ENCODE measurements at places on chromosomes 5 and 9. TPM values are rescaled to one million over a fixed set of nuclear protein-coding genes. Genes with fewer than 3 reads are reported as not detected.

GRCh38 chr5:160938532-160938931 is 86.5 kb upstream of the ATP10B start:
- no peaks in the 10 kb centered on the region for H3K36me3 ChIP-seq
- no peak overlapping the region for H3K27ac ChIP-seq
- no peaks in the 10 kb centered on the region for H3K4me1 ChIP-seq
- no peaks in the 10 kb centered on the region for H3K27me3 ChIP-seq
- H3K4me3 ChIP-seq, result no peak overlapping the region

GRCh38 chr9:35690614-35691333 is 1.0 kb upstream of the TPM2 start:
- peaks cover 19% of the 10 kb centered on the region for H3K36me3 ChIP-seq
- peak; percentile 71 for DNase-seq
- peaks cover 45% of the 10 kb centered on the region for H3K4me1 ChIP-seq
- H3K4me3 ChIP-seq, result peak overlapping the region; percentile 74
- peak overlapping the region; percentile 97 for H3K27ac ChIP-seq
- no peaks in the 10 kb centered on the region for H3K27me3 ChIP-seq

DNA sequence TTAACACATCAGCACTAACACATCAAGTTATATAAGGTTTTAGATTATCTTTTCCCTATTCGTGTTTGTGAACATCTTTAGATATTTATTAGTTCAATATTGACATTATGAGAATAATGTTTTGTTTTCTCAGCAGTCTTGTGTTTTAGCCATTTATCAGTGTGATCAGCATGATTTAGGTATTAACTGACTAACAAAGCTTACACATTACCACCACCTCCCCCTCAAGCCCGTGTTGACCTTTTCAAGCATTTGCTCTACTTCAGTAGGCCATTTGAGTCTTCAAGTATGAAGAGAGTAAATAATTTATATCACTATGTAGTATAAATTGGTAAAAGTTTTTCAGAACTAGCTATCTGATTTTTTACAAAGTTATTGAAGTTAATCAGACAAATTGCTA is 6.9 kb downstream of the PBX3 start:
- no peaks in the 10 kb centered on the region for H3K4me1 ChIP-seq
- H3K27ac ChIP-seq, result no peak overlapping the region
- no peak overlapping the region for H3K4me3 ChIP-seq
- no peaks in the 10 kb centered on the region for H3K27me3 ChIP-seq
- H3K36me3 ChIP-seq, result no peaks in the 10 kb centered on the region
- DNase-seq, result no peak

The TAF1L gene
- total RNA-seq, result not detected

The CDH12 gene
- not detected for total RNA-seq

DNA sequence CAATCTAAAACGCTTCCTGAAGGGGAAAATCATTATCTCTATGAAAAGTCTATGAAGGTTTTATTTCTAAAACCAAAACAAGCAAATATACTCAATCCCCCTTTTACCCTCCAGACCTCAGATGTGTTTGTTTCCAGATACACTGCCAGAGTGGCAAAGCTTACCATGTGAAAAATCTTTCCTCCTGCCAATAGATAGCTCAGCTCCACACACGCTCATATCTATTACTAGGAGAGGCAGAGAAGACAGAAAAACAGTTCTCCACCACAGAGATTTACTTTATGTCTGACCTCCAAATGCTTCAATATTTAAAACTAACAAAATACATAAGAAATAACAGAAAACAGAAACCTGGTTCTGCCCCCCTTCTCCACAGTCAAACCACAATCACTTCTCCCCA is 7.0 kb downstream of the IRX2 start:
- no peak overlapping the region for H3K27ac ChIP-seq
- H3K4me3 ChIP-seq, result no peak overlapping the region
- H3K36me3 ChIP-seq, result no peaks in the 10 kb centered on the region

- H3K36me3 ChIP-seq, result no peaks in the 10 kb centered on the region
- H3K27ac ChIP-seq, result peak overlapping the region; percentile 49
- peaks cover 46% of the 10 kb centered on the region for H3K4me1 ChIP-seq
- no peak for DNase-seq
These were observed 86.9 kb downstream of the GNAQ start for GRCh38 chr9:77944556-77945243.

The PCDHGA9 gene
- 5.2 TPM for total RNA-seq

DNA sequence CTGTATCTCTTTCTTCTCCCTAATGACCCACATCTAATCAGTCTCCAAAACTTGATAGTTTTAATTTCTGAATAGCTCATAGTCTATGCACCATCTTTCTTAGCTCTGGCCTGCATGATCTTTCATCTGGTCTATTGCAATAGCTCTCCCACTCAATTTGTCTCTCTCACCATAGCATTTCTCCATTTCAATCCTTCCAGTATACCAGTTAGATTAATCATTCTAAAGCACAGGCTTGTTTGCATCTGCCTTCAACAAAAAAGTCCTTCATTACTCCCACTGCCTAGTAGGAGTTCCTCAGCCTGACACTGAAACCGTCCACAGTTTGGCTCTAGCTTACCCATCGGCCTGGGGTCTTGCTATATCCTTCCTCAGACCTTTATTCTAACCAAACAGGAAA is 344.9 kb downstream of the ENC1 start:
- DNase-seq, result no peak
- H3K4me3 ChIP-seq, result no peak overlapping the region
- H3K4me1 ChIP-seq, result no peaks in the 10 kb centered on the region
- H3K27ac ChIP-seq, result no peak overlapping the region
